Mesenteric fat pad (tissue), 1 donor: ENCODE measurements at places on chromosomes 6 and 20. TPM values are rescaled to one million over a fixed set of nuclear protein-coding genes. Genes with fewer than 3 reads are reported as not detected.

DNA sequence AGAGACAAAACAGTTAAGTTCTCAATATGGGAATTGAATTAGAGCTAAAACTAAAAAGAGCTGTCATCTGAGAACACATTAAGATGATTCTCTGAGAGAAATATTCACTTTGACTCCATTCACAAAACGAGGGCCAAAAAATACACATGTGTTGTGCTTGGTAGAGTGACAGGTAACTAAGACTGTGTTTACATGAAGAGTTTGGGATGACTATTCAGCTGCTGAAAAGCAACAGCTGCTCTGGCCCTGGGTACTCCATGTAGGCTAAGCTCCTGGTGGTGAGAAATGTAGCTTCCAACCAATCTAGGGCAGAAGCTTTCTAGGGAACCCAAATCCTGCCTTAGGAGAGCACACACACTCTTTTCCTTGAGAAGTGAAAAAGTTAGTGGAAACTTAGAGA is 184.5 kb downstream of the COL21A1 start:
- DNase-seq = no peak

Gene CPNE5
- total RNA-seq = 2.8 TPM

- no peak for DNase-seq
These were observed 178.4 kb upstream of the HDDC2 start for GRCh38 chr6:125480146-125480545.

Gene SPDEF
- 0.16 TPM for total RNA-seq

DNA sequence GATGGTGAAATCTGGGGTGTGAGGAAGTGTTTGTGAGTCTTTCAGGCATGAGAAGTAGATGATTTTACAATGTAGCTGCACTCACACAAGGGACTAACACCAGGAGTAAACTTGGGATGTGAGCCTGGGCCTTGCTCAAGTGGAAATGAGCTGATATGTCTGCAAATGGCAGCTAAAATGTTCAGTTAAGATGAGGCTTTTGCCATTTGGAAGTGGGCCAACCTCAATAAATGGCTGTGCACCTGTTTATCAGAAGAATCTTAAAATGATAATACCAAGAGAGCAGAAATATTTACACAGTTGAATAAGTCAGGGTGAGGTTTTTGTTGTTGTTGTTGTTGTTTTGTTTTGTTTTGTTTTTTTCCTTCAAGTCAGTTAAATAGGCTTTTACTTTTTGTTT is 25.7 kb upstream of the KLHL31 start:
- DNase-seq = no peak

DNA sequence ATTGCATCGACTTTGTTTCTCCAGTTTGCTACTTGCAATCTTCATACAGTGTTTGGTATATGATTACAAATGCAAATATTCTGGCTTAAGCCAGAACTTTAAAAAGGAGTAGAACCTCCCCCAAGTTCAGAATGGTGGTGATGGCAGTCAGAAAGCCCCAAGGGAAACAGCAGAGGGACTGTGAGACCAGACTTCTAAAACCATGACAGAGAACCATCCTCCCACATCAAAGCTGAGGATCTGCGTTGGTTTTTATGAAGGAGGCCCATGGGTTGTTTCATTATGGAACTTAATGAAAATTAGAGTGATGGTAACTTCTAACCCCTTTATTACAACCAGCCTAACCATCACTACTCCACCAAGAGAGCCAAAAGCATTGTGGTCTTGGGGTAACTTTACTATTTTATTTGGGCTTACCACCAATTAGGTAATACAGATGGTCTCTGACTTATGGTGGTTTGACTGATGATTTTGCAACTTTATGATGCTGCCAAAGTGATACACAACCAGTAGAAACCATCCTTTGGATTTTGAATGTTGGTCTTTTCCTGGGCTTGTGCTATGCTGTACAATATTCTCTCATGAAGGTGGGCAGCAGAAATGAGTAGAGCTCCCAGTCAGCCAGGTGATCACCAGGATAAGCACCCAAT is 10.9 kb upstream of the MRS2 start:
- no peak for DNase-seq

Gene SEL1L2
- total RNA-seq = not detected

DNA sequence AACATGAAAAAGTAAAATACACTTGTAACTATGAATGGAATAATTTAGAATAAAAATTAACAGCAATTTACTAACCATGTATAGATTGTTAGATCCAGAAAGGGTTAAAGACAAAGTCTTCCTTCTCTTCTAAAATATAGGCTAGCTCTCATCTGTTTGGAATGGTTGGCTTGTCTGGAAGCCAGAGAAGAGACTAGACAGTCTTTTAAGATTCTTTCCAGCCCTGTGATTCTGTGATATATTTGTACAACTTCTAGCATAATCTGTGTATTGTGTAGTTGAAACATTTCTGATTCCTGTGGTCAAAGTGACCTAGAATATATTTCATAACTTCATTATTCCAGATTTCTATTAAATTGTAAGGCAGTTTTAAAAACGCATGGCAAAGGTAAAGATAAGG is 196.6 kb downstream of the UST start:
- DNase-seq = no peak

GRCh38 chr20:56716806-56717205 is 87.7 kb downstream of the TFAP2C start:
- no peak for DNase-seq

DNA sequence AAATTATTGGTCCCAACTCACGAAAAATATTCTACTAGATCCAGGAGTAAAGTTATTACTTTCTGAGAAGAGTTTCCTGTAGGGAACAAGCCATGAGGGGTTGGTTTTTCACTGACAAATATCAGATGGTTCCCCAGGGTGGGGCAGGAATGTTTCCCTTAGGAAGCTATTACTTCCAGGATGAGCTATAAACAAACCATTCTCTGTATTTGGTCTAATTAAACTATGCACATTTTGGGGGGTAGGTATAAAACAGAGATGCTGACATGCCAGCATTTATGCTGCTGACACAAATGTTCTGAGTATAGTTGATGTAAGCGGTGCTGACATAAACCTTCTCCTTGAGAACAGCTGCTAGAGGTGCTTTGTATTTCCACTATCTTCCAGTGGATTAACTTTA is 54.2 kb downstream of the OGFRL1 start:
- no peak for DNase-seq

Gene RGS17
- 4.6 TPM for total RNA-seq

Gene KPNA5
- total RNA-seq = 13.5 TPM

Gene ZNF311
- total RNA-seq = 0.64 TPM

GRCh38 chr20:57609842-57610167 is 10.4 kb downstream of the ZBP1 start:
- no peak for DNase-seq

DNA sequence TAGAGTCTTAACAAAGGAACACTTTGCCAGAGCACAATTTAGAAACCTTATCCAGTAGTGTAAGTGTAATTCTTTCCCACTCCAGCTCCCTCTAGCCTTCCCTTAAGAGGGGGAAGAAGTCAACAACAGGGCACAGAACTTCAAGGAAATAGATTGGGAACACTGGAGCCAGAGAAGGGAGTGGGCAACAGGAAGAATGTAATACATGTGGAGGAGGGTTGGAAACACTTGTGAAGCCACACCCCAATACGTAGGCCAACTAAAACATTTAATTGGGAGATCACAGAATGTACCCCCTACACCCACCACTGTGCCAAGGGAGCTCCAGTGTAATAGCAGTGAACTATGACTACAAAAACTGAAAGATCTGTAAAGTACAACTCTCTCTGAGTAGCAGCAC is 735.7 kb upstream of the HS3ST5 start:
- DNase-seq = no peak

Gene MCHR2
- total RNA-seq = not detected

DNA sequence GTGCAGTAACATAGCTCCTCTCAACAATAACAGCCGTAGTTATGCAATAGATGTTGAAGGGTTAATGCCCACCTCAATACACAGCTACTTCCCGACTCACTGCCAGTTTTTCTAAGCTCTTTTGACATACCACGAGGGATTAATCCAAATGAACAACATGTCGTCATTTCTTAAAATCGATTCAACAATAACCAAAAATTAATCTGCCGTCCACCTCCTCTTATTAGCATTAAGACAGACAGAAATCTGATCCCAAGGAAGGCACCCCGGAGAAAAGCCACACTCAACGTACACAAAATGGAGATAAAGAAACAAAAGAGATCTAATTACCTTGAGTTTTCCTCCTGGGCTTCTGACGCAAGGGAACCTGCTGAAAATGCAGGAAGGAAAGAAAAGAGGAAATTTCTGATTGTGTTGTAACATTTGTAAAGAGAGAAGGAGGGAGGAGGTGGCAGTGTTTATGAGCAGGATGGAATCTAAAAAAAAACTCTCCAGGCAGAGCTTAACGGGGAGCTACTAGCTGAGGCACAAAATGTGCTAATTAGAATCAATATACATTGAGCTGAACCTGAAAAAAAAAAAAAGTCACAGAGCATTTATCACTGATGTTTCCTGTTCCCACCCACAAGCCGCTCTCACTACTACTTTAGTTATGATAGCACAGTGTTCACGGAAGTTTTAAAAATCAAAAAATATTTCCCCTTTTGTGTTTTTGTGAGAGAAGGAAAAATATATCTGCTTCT is 109.3 kb downstream of the IPCEF1 start:
- no peak for DNase-seq

GRCh38 chr6:132234356-132234755 is 166.9 kb downstream of the MOXD1 start:
- no peak for DNase-seq

DNA sequence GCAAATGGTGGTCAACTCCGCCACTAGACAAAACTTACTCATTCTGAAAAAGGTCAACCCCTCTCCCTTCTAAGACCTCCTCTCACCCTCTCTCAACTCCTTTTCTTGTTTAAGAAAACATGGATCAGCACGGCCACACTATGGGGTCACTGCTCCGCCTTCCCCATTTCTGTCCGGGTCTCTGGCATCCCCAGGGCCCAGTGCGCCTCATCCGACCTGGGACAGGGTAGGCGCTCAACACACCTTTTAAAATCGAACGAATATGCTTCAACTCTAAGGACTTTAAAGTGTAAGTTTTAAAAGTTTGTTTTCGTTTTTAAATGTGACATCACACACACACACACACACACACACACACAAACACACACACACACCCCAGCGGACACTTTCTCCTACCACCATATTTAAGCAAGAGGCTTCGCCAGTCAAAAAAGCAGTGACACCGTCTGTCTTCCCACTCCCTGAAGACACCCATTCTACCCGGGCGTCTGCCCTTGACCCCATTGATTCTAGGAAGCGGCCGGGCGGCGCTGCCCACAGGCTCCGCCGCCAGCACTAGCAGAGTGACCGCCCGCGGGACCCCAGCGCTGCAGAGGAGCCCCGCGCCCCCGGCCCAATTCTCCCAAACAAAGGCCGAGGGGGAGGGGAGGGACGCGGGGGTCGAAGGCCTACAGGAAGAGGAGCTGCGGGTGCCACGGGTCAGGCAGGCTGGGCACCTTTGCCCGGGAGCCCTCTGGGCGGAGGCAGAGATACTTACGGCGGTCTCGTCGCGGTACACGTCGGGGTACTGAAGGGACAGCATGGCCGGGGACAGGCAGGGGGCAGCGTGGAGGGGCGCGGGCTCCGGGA is 568 bp downstream of the PREP start:
- no peak for DNase-seq

Gene PI16
- total RNA-seq = 22.5 TPM

GRCh38 chr6:2611092-2611491 is 139.6 kb downstream of the MYLK4 start:
- DNase-seq = no peak

Gene CRISP1
- total RNA-seq = not detected

Gene JPH2
- total RNA-seq = 5.6 TPM

Gene KIF25
- 0.93 TPM for total RNA-seq

GRCh38 chr20:44115762-44116644 is 71.0 kb downstream of the JPH2 start:
- DNase-seq = no peak

DNA sequence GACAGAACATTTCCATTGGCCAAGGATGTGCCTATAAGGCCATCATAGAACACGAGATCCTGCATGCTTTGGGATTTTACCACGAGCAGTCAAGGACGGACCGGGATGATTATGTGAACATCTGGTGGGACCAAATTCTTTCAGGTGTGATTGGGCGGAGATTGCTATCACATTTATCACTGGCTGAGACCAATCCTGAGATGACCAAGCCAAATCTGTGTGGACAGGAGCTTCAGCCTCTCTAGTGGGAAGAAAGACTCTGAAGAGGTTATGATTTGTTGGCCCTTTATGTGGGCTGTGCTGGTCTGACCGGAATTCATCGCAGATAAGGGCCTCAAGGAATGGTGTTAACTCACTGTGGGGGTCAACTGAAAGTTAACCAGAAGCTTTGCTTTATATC is 26.4 kb downstream of the MEP1A start:
- no peak for DNase-seq

Gene KCNG1
- 0.19 TPM for total RNA-seq
